ENCODE measurements at places on chromosomes 7 and 10. TPM values are rescaled to one million over a fixed set of nuclear protein-coding genes. Genes with fewer than 3 reads are reported as not detected.

DNA sequence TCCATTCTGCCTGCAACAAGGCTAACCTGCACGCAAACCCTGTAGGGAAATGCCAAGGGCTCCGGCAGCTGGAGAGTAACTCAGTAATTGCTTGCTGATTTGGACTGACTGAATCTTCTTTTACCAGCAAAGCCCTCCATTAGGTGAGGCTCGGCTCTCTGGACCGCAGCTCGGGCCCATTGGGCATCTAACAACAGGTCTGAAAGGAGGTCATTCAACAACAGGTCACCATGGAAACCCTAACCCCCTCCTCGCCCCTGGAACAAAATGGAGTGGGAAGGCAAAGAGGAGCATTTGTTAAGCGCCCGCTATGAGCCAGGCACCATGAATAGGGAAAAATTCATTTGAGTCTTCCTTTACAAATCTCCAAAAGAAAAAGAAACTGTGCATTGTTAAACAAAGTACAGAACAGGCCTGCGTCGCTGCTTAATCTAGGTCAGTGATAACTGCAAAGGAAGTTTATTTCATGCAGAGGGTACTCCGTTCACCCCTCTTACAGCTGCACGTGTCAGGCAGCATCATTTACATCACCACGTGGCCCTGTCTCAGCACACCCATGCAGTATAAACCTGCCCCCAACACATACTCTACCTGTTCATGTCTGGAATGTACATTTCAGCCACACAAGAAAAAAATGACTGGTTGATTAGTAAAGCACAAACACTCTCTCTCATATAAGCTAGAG is 248.8 kb upstream of the NEBL start:
- DNase-seq: no peak

Gene NEUROD6
- total RNA-seq: not detected

GRCh38 chr10:130472236-130472635 is 336.0 kb downstream of the GLRX3 start:
- DNase-seq: no peak

DNA sequence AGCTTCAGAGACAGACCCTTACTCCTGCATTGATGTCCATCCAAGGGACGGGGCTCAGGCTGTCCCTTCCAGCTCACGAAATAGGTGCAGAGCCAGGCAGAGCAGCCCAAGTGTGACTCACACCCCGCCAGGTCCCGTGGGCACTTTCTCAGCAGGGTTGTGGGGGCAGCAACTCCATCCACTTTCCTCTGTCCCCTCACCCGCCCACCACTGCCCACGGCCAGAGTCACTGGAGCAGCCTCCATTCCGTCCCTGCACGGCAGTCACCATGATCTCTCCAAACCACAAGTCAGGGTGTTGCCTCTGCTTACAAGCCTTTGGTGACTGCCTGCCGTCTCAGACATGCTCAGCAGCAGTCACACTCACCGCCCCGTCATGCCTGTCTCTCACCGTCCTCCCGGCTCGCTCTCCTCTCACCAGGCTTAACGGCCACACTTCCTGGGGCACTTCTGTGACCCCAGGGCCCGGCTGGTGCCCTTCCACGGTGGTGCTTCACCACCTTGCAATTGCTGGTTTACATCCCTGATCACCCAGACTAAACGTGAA is 39.3 kb downstream of the CALML3 start:
- no peak for DNase-seq

Gene BTAF1
- total RNA-seq: 24.0 TPM

- DNase-seq: no peak
These were observed 27.6 kb upstream of the BMS1 start for GRCh38 chr10:42755028-42755451.

DNA sequence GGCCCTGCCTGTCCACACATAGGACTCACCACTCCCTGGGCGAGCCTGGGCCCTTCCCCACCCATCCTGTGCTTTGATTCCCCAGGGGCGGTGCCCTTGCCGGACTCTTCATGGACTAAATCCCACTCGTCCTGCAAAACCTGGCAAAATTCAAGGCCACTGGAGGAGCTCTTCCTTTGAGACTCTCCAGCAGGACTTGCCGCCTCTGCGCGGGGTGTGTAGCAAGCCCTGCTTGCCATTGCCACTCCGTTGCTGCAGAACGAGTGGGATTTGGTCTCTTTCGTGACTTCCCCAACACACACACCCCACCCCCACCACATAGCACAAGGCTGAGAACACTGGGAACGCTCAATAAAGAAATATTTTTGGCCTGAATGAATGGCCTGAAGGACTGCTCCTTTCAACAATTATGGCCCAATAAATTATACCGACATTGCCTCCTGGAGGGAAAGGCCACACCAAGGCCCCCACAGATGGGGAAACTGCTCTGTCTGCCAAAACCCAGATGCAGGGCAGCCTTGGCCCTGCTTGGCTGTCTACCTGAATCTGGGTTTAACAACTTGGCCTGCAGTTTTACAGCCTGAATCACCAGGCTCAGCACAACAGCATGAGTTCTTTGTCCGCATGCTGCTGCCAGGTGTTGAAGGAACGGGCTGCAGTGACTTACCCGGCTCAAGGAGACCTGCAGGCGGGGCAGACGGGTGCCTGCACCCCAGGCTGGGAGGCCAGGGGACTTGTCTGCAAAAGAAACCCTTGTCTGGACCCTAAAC is 72.8 kb upstream of the KAT6B start:
- DNase-seq: no peak

Gene AEBP1
- 40.8 TPM for total RNA-seq

- no peak for DNase-seq
These were observed 182.2 kb upstream of the FZD1 start for GRCh38 chr7:91082038-91082437.

Gene CYP3A4
- not detected for total RNA-seq

DNA sequence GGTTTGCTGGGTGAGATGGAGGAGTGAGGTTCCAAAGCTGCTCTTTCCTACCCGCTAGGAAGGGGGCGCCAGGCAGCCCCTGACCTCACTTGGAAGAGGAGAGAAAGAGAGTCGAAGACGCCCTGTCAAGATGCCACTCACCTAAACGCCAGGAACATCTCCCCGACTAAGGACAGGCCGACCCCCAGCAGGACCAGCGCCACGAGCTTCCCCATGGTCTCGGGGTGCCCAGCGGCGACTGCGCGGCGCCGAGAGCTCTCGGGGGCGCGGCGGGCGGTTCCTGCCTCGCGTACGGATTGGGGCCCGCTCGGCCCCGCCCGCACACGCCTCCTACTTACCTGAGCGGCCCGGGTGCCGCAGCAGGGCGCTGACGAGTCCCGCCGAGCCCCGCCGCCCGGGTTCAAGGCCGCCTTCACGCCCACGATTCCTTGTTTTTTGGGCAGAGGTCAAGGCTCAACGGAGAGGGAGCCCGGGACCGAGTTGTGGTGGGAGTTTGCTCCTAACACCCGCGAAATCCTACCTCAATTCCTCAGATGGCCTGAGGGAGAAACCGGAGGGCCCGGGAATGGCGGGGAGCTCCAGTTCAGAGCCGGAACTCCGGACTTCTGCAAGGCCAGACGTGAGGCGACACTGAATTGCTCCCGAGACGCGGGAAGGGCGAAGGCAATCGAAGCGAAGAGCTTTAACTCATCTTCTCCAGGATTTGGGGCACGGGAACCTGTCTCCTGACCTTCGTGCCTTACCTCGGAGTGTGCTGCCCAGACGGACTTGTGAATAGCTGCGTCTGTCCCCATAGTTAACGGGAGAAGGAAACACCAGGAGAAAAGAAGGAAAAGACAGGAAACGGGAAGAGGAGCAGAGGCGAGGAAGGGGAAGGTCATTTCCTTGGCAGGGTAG is at the start of gene PON3:
Gene PON3 (minus strand): TSS at position 240 of the 897 bp plus-strand sequence. CDS start 25 bp downstream, at position 215.
- no peak for DNase-seq

DNA sequence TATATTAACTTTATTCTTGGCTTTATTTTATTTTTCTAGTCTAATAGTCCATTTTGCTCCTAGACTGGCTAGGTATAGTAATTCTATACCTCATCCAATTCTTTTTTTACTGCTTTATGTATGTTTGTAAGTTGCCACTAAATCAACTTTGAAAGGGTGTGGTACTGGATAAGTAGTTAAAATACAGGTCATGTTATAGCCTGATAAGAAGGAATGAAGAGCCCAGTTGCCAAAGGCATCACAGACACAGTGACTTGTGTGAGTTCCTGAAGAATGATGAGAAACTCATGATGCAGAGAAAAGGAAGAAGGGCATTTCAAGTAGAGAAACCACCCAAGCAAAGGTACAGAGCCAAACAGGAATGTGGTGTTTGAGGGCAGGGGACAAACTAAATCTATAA is 27.3 kb downstream of the NAPEPLD start:
- no peak for DNase-seq

GRCh38 chr10:6269953-6270867 is 67.5 kb downstream of the PFKFB3 start:
- no peak for DNase-seq

DNA sequence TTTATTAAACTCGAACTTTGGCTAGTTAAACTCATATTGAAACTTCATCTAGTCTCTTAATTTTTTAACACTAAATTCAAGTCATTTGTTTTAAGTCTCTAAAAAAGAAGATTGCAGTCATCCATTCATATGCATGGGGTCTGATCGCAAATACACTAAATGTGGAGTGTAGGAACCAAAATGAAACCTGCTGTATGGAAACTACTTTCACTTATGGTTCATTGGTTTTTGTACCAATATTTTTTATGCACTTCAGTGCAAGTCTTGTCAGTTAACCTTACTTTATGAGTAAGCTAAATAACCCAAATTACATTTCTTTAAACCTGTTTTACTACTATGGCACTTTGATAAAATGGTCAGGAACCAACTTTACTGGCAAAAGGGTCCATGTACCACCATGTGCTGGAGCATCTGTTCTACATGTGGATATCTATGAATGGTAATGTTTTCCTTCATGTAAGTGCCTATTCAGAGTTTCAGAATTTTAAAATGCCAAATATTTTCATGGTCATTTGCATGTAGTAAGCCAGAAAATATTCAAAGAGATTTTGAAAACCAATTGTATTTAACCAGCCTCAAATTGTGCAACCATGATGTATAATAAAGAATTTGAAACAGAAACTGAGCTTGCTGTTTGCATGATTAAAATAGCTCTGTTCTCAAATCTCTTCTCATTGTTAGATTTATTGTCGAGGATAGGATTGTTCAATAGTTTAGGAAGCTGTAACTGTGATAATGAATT is 7.6 kb upstream of the SUPV3L1 start:
- no peak for DNase-seq

GRCh38 chr7:13874783-13875182 is 114.7 kb downstream of the ETV1 start:
- no peak for DNase-seq

Gene AZGP1
- total RNA-seq: not detected

- no peak for DNase-seq
These were observed 638.9 kb upstream of the FZD8 start for GRCh38 chr10:36280890-36281499.

Gene GALNT17
- total RNA-seq: not detected

- DNase-seq: no peak
These were observed 95.2 kb downstream of the CLEC2L start for GRCh38 chr7:139618482-139619366.

Gene SEMA4G
- total RNA-seq: 6.9 TPM

Gene NEBL
- total RNA-seq: 0.44 TPM

GRCh38 chr7:158676171-158676840 is 28.3 kb downstream of the NCAPG2 start:
- no peak for DNase-seq

Gene MYL10
- not detected for total RNA-seq

DNA sequence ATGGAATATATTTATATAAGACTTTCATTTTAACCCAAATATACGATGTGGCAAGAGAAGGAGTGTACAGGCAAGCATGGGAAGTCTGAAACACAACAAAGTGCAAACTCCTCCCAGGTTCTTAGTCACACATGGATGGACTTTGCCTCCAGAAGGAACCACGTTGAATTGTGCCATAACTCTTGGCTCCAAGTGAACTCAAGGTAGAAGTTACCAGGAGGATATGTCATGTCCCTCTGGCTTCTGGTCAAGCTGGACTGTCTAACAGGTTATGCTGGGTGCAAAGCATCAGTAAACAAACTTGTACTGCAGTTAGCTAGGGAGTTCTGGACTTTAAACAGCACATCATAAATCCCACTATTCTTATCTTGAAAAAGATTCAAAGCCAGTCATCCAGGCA is 328.3 kb upstream of the TEX47 start:
- no peak for DNase-seq

Gene ITPRID1
- not detected for total RNA-seq

Gene FAM170B
- total RNA-seq: not detected

GRCh38 chr10:111890046-111890445 is 293.5 kb downstream of the GPAM start:
- no peak for DNase-seq

DNA sequence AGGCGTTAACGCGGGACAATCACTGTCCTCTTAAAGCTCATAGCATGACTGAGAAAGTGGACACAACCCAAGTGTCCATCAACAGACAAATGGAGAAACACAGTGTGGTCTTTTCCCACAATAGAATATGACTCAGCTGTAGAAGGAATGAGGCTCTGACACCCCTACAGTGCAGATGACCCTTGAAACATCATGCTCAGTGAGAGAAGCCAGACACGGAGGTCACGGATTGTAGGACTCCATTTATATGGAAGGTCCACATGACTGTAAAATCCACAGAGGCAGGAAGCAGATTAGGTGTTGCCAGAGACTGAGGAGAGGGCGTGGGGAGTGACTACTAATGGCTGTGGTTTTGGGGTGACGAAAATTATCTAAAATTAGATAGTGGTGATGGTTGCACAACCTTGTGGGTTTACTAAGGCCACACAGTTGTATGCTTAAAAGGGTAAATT is 6.1 kb upstream of the NCAPG2 start:
- no peak for DNase-seq

- DNase-seq: no peak
These were observed 919 bp downstream of the INPP5F start for GRCh38 chr10:119726676-119727261.

GRCh38 chr10:125811251-125811650 is 11.8 kb downstream of the UROS start:
- no peak for DNase-seq

DNA sequence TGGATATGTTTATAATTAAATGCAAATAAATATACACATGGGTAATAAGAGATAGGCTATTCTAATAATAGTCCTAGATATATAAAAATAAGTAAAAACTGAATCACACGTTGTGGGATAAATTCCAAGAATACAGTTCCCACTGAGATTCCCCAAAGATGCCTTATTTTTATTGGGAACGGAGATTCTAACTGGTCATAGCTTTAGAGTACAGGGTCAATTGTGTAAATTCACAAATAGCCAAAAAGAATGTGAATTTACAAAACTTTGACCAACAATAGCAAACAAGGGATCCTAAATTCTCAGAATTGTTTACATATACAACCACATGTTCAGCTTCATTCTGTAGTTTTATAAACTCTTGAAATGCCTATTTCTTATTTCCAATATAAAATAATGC is 65.0 kb downstream of the VSTM4 start:
- DNase-seq: no peak

- no peak for DNase-seq
These were observed 100.1 kb downstream of the XPNPEP1 start for GRCh38 chr10:109823196-109823595.

Measured in glomerular endothelial cell (primary cell).